ENCODE measurements at places on chromosomes 7 and 10.

DNA sequence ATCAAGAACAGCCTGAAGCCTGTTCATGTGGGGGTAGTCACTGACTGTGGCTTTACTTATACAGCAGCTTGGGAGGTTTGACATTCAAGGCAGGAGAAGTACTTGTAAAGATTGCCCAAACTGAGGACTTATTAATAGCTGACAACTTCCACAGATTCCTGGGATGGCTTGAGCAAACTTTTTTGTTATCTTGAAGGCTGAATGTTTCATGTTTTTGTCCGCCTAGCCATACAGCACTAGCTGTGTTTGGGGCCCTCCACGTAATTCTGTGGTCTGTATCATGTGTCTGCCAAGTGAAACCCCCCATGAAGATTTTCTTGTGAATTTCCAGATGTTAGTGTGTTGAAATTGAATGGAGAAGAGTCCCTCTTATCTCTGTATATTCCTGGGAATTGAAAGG is 38.6 kb downstream of the FAS start:
- DNase-seq, result no peak

DNA sequence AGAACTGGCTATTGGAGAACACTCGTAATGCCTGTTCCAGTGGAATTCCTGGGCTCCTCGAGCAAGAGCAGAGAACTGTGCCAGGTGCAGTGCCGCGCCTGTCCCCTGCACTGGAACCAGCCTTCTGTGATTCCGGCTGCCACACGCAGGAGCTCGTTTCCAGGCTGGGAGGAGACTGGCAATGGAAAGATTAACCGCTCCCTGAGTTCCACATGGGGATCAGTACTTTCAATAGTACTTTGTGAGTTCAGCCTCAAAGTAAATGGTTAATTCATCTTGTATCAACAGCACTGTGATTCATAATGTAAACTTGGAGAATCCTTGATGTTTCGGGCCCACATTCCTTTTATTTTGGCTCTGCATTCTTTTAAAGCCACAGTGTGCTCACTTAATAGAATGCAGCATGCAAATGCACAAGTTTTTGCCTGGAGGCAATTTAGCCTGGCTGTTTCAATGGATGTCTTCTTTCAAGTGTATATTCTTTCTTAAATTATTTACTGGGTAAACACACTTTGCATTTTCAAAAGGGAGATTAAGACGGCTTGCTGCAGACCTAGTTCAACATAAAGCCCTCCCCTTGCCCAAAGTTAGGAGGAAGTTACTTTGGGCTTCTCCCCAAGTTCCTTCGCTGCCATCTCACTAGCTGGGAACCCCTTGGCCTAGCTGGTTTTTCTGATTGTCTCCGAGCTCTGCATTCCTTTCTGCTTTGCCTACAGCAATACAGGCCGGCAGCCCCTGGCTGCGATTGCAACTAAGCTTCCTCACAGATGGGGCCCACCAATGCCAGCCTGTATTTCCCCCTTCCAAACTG is 138.1 kb upstream of the TCF7L2 start:
- DNase-seq, result peak; percentile 36

GRCh38 chr10:131453721-131454634 is 142.5 kb upstream of the TCERG1L start:
- peak; percentile 19 for DNase-seq

- no peak for DNase-seq
These were observed 450.9 kb upstream of the VSTM2A start for GRCh38 chr7:54091322-54091721.

DNA sequence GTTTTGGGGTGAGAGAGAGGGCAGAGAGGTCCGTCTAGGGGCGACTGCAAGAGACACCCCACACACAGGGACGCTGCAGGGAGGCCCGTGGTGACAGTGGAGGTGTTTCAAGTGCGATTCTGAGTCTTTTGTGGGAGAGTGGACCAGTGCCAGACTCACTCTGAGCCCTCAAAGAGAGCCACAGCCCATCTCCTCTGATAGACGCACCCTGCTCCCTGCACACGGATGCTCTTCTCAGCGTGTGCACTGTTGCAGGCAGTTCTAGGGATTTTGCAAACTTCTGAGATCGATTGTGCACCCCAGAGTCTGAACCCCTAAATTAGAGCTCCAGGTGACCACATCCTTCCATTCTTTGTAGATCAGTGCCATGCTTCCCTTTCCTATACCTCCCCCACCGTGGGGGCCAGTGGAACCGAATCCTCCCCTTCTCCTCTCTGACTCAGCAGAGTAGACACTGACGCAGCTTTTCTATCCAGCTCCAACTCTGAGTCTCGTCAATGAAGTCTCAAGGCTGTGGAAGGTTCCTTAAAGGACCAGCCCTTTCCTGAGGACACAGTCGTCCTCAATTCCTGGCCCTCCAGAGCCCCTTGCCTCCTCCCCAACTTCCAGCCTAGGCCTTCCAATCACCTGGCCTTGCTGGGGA is 83.8 kb downstream of the TMEM130 start:
- DNase-seq, result no peak

GRCh38 chr10:120270906-120271305 is 186.1 kb upstream of the PLPP4 start:
- DNase-seq, result no peak

DNA sequence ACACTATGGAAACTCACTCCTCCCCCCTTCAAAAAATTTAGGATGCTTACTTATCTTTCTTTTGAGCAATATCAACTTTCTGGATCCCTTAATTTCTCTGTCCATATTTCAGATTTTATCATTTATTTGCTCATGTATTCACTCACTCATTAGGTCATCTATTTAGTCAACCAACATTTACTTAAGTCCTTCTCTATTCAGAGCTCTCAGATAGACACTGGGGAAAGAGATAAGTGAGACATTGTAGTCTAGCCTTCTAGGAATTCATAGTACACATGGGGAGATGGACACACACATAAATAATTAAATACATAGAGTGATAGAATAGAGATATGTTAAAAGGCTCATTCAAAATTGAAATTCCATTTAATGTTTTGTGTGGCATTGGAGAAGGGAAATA is 9.2 kb downstream of the CPN1 start:
- DNase-seq, result no peak

- DNase-seq, result no peak
These were observed 68.9 kb downstream of the MET start for GRCh38 chr7:116740755-116741462.

GRCh38 chr7:21886396-21886795 is 59.3 kb downstream of the CDCA7L start:
- DNase-seq, result peak; percentile 10

DNA sequence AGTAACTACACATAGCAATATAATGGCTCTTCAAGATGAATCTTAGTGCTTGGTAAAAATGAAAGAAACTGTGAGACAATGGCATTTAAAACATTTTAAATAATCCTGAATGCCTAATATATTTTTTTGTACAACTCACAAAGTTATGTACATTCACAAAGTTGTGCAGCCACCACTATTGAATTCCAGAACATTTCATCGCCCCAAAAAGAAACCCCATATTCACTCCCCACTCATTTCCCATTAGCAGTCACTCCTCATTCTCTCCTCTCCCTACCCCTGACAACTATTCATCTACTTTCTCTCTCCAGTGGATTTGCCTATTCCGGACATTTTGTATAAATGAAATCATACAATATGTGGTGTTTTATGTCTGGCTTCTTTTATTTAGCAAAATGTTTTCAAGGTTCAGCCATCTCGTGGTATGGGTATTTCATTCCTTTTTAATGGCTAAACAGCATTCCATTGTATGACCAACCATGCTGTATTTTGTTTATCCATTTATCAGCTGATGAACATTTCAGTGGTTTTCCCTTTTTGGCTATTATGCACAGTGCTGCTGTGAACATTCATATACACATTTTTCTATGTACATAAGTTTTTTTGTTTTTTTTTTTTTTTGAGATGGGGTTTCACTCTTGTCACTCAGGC is 34.7 kb downstream of the ENTPD7 start:
- DNase-seq, result no peak

DNA sequence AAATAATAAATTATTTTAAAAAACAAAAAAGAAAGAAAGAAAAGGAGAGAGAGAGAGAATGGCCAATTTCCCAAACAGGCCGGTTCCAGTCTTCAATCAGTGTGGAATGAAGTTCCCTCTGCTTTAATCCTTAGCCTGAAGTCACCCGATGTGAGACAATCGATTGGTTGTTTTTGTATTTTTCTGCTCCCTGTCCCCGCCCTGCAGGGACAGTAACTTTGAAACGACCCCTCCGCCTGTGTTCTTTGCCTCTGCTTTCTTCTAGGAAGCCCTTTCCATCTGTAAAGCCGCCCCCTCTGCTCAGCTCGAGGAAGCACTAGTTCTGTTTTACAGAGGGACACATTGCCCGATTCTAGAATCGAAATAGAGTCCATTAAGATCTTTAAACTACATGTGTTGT is 33.4 kb downstream of the FOXL3 start:
- no peak for DNase-seq

- no peak for DNase-seq
These were observed 44.2 kb upstream of the KCNIP2 start for GRCh38 chr10:101887775-101888174.

GRCh38 chr7:95454438-95455045 is 19.7 kb upstream of the PON2 start:
- DNase-seq, result no peak

DNA sequence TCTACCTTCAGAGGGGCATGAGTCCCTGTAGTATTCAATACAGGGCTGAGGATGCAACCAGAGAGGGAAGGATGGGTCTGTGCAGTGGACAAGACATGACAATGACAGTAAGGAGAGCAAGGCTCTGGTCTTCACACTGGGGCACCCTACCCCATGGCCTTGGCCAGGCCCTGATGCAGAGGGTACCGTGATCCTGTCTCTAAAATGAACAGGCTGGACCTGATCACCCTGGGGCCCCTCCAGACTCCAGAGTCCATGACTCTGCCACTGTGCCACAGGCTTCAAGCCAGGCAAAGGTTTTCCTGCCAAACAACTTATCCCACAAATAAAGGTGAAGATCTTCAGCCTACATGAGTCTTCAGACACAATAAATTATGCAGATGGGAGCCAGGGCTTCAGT is 4.9 kb downstream of the MAT1A start:
- no peak for DNase-seq

Measured in dermis blood vessel endothelial cell (primary cell).